ENCODE measurements at places on chromosomes 5 and 9.

GRCh38 chr9:109926421-109926869 is 146.4 kb downstream of the PALM2AKAP2 start:
- DNase-seq, result no peak

DNA sequence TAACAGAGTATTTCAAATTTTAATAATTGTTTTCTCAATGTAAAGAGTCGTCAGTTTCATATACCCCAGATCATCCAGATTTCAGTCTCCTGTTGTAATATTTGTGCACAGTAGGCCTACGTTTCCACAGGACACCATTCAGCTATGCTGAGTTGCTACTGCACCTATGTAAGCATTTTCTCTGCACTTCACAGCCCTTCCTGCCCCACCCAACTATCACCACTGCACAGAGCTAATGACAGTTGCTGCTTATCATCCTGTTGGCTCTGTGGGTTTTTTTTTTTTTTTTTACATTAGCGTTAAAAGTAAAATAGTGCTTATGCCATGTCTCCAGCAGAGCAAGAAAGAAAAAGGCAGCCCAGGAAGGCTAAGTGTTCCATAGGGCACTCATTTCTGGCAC is 5.9 kb upstream of the PRKACG start:
- DNase-seq, result no peak

- no peak for DNase-seq
These were observed 93.6 kb downstream of the CYFIP2 start for GRCh38 chr5:157359356-157360055.

- no peak for DNase-seq
These were observed 253.3 kb downstream of the DMAC1 start for GRCh38 chr9:7546261-7546660.

GRCh38 chr5:62152394-62153087 is 153.5 kb upstream of the KIF2A start:
- no peak for DNase-seq

- no peak for DNase-seq
These were observed 22.1 kb downstream of the MRRF start for GRCh38 chr9:122286764-122287163.

DNA sequence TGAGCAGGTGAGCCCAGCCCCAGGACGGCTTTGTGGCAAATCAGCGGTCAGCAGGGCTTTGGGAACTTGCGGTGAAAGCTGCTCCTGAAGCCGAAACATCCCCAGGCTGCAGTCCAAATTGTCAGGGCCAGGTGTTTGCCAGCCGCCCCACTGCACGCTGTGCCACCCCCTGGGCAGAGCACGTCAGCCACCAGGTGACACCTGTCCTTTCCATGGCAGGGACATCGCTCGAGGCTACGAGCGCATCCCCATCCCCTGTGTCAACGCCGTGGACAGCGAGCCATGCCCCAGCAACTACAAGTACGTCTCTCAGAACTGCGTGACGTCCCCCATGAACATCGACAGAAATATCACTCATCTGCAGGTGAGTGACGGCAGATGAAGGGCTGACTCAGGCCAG is 64.4 kb upstream of the CACNA1B start:
- DNase-seq, result no peak

DNA sequence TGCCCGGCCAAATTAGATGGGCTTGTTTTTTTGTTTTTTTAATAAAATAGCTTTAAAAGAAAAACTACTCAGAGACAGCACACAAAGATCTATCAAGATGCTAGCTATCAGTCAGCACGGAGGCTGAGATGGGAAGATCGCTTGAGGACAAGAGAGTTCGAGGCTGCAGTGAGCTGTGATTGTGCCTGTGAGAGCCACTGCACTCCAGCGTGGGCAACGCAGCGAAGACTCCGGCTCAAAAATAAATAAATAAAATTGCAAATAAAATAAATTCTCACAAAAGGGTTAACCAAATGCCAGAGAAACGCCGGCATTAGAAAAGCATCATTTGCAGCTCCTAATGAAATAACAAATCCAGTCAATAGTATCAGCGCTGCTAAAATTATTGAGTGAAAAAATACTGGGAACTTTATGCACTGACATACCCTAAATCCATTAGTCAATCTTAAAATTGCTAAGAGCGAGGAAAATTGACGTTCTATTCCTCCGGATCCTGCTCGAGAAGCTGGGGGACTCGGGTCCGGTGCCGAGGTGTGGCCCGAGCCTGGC is 681 bp downstream of the CPLANE1 start:
- DNase-seq, result no peak

DNA sequence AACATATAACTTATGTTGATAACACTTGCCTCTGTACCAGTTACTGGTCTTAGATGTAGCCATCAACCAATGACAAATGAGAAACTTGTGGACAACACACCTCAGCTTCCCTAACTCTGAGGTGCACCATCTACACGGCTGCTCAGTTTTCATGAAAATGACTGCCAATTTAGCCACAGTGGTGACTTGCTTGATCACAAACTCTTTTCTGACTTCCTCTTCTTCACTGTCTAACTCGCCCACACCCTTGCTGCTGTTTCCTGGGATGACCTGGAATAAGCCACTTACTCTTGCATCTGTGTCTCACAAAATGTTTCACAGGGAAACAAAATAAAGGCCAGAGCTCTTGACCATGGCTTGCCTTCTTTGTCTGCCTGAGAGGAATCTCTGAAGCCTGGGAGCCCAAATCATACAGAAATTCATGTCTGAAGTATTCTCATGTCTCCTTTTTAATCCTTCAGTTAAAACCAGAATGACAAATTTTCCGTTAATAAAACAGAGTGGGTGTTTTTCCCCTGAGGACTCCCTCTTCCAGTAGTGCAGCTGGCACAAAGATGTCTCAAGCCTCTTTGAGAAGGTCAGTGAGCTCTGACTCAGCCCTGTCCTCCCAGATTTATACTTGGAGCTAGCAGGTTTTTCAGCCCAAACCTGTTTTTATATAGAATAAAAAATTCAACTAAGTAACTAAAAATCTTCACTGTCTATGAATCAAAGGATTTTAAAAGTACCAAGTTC is 126.5 kb upstream of the PAM start:
- DNase-seq, result no peak

DNA sequence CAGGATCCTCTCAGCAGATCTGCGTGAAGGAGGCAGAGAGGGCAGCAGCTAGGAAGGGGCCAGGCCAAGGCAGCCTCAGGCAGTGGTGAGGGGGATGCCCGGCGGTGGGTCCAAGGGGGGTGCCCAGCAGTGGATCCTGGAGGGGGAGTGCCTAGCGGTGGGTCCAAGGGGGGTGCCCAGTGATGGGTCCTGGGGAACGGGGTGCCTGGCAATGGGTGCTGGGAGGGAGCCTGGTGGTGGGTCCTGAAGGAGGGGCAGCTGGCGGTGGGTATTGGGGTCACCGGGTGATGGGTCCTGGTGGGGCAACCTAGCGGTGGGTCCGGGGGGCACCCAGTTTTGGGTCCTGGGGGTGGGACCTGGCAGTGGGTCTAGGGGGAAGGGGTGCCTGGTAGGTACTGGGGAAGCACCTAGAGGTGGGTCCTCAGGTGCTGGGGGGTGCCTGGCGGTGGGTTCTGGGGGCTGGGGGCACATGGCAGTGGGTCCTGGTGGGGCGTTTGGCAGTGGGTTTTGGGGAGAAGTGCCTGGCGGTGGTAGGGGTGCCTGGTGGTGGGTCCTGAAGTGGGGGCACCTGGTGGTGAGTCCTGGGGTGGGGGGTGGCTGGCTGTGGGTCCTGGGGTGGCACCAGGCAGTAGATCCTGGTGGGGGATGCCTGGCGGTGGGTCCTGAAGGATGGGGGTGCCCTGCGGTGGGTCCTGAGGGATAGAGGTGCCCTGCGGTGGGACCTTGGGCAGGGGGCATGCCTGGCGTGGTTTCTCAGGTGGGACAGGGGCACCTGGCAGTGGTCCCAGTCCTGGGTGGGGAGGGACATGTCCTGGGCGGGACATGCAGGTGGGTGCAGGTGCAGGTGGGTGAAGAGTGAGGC is 1.9 kb downstream of the LRRC14B start:
- DNase-seq, result no peak

DNA sequence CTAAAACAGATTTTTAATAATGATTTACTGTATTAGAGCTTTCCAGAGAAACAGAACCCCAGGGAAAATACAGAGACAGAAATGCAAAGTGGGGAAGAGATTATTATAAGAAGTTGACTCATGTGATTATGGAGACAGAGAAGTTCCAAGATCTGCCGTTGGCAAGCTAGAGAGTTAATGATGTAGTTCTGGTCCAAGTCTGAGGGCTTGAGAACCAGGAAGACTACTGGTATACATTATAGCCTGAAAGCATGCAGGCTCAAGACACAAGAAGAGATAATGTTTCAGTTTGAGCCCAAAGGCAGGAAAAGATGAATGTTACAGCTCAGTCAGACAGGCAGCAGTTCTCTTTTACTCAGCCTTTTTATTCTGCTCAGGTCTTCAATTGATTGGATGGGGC is 98.8 kb upstream of the NFIL3 start:
- no peak for DNase-seq

DNA sequence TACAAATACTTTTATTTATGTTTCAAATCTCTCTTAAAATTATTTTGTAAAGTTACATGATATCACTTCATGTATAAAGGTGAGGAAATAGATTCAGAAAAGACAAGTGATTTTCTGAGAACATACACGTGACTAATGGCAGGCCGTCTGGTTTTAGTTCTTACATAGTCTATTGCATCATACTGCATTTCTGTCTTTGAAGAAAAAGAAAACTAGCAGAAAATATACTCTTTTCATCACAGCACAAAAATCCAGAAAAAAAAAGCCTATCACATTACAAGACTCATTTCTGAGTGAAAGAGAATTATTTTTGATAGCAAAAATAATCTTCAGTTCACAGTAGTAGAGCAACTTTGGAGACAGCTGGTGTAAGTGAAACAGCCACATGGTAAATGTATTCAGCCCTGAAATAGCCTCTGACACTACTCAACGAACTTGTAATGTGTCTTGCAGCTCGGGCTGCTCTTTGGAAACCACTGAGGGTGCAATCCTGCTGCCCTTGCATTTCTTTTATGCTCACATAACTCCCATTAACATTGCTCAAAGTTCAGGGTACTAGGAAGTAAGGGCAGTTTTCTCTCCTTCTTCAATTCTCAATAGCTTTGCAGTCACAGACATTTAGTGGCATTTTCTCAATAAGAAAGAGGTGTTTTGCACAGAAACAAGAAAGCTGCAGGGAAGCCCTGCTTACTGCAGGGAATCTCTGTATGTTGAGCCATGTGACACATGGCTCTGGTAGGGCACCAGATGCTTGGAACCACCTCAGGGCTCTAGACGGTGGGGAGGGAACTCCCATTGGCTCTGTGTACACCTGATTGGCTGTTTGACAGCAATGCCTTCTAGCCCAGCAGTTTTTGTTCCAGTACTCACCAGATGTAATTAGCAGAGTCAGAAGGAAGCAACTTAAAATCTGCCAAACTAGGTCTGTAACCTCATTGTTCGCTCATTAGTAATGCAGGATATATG is 845.3 kb upstream of the PTPRD start:
- DNase-seq, result no peak

DNA sequence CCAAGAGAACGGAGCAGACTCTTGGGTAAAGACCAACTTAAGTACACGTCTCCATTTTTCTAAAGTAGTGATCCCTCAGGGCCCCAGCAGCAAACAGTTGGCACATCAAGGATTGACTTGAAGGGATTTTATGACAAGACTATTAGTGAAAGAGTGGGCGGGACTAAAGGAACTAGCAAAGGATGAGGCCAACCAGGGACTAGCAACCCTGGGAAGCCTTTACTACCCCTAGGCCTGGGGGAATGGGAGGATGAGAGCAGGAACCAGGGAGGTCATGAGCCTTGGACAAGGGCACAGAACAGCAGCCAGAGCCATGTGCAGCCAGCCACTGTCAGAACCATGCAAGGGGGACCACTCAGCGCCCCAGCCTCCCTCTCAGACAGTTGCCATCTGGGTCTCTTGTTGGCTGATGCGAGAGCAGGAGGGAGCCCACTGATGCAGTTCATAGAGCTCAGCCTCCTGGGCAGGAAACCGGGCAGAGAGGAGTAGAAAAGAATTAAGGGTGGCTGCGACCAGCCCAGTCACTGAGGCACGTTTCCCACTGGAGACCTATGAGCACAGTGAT is 28.1 kb downstream of the TGFBI start:
- DNase-seq, result no peak

GRCh38 chr5:16913187-16914107 is 22.6 kb downstream of the MYO10 start:
- no peak for DNase-seq

DNA sequence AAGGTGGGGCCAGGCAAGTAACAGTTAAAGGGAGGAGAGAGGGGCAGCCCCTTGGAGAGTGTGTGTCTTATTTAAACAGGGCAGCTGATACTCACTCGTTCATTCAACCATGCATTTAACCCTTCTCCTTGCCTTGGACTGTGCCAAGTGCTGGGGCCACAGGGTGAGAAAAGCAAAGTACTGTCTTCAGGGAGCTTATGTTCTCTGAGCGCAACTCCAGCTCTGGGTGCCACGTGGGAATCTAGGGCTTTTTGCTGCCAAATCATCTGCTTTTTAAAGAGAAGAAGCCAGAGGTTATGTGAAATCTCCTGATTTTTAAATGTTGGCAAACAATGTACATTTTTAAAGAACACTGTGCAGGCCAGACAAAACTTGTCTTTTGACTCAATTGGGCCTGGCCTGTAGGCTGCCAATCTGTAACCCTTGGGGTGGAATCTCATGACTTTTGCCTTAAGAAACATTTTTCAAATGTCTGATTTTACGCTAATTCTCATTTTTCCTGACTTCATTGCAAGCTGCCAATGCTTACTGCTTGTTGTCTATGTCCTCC is 157.8 kb downstream of the NTRK2 start:
- DNase-seq, result no peak

DNA sequence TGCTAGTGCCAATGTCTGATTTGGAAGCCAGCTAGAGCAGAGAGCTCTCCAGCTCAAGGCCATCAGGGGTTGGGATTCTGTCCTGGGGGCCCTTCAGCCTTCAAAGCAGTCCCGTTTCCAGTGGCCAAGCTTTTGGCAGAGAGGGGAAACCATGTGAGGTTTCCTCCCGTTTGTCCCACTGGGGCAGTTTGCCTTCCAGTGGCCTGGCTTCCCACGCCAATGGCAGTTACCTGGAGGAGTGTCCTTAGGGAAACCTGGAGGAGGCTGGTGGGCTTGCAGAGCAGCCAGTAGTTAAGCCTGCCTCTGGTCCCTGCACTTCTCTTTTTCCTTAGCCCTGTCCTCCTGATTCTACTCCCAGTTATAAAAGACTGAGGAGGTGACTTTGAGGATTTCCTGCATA is 37.7 kb downstream of the FGD3 start:
- DNase-seq, result no peak

DNA sequence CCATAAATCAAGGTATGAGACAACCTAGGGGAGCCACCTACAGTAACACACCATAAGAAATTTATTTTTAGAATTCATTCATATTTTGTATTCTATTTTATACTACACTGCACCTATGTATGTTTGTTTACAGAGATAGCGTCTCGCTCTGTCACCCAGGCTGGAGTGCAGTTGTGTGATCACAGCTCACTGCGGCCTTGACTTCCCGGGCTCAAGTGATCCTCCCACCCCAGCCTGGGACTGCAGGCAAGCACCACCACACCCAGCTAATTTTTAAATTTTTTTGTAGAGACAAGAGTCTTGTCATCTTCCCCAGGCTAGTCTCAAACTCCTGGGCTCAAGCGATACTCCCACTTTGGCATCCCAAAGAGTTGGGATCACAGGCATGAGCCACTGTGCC is 25.4 kb downstream of the MAPKAP1 start:
- DNase-seq, result no peak

- DNase-seq, result no peak
These were observed 29.2 kb upstream of the MSH3 start for GRCh38 chr5:80625230-80625629.
